ENCODE measurements at places on chromosomes 4 and X.

DNA sequence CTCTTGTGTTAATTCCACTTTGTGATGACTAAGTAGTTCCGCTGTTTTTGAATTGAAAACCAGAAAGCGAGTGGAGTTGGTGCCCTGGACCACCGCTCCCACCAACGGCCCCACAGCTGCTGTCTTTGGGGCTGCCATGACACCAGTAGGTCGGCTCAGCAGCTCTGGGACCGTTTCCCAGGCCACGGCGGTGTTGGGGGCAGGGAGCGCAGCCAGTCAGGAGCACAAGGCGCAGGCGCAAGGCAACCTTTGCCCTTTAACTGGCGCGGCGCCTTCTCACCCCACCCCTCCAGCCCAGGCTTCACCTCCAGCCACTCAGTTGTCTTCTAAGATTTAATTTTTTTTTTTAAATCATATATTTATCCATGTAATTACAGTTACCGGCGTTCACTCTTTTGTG, at the start of gene GK2:
GK2 (minus strand) TSS at position 166 of the 400 bp plus-strand sequence; CDS start at position 138, 28 bp downstream.
- ATAC-seq, result no peak

DNA sequence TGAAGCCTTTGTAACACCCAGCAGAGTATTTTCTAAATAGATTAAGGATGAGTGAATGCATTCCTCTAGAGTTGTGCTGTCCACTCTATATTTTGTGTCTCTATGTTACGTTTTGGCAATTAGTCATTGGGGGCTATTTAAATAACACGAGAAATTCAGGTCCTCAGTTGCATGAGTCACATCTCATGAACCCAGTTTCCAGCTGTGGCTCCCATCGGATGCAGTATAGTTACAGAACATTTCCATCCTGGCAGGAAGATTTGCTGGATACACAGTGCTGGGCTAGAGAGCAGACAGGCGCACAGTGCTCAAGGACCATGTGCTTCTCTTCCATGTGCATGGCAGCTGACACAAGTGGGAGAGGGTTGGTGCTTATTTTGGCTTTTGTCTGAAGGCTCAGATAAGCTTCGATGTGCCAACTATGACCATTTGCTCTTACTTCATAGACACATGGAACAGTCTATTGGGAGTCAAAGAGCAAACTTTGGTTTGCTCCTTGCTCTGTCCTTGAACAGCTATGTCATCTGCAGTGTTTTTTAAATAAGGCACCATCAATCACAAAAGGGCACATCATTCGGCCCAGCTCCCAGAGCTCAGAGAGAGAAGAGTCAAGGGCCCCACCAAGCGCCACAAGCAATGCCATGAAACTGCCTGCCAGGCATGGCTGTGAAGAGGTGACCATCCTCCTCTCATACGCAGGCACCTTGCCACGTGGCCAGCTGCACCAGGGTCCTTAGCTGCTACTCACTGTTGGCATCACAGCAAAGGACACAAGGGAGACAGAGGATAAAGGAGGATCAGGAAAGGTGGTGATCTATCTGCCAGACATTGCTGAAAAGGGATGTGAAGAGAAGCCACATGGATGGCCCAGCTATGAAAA, 8.1 kb upstream of the STS start:
- ATAC-seq, result no peak

DNA sequence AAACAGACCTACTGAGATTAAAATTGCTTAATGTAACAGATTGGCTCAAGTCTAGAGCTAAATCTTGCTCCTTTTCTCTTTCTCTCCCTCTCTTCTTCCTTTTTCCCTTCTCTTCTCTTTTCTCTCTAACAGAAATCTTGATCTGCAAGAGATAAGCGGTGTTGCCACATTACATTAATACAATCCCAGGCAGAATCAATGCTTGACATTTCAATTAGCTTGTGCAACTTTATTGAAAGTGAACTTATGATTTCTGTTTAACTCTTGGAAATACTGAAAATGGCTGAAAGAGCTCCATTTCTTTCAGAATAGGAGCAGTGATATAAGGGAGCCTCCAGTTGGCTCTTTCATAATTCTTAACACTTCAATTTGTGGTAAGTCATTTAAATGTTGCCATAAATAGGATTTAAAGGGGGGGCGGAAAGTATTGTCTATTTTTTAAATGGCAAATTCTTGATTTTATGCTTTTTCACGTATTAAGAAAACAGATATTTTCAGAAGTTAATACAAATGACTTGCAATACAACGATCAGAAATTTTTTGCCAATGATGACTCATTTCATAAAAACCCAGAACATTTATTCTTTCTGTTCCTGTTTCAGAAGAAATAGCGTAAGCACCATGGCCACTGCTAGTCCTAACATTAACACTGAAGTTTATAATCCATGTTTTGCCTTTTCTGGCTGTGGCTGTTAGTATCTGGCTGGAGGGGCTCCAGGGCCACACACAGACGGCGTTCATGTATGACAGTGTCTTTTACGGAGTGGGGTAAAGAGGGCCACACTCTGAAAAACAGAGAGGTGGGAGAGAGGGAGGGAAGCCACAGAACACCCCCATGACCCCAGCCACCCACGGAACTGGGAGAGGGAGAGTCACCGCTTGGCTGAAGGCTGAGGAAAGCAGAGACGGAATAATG, 115.7 kb upstream of the FAT1 start:
- ATAC-seq, result no peak

GRCh38 chr4:112514647-112515197, 1.3 kb downstream of the NEUROG2 start:
- no peak for ATAC-seq

DNA sequence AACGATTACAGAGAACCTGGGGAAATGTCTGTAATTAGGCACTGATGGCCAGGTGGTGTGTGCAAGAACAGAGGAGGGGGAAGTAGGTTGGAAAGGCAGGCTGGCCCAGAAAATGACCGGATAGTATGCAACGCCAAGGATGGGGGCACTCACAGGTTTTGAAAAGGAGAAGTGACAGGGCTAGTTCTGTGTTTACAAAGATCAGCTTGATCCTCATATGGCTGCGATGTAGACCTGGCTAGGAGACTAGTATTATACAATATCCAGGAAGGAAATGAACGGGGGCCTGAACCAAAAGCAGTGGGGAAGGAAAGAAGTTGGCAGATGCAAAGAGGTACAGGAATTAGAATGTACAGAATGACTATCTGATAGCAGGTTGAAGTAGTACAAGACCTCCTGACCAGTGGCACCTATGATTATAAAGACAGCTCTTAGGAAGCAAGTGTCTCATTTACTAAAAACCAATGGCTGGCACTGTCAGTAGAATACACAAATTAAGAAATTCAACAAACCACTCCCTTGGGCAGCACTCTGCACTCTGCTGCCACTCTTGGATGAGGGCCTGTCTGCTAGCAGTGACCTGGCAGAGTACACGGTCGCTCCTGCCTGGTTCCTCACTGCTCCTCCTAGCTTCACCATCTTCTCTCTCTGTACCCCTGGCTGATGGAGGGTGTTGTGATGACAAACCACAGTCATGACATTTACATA, 14.1 kb downstream of the MFAP3L start:
- ATAC-seq, result no peak

DNA sequence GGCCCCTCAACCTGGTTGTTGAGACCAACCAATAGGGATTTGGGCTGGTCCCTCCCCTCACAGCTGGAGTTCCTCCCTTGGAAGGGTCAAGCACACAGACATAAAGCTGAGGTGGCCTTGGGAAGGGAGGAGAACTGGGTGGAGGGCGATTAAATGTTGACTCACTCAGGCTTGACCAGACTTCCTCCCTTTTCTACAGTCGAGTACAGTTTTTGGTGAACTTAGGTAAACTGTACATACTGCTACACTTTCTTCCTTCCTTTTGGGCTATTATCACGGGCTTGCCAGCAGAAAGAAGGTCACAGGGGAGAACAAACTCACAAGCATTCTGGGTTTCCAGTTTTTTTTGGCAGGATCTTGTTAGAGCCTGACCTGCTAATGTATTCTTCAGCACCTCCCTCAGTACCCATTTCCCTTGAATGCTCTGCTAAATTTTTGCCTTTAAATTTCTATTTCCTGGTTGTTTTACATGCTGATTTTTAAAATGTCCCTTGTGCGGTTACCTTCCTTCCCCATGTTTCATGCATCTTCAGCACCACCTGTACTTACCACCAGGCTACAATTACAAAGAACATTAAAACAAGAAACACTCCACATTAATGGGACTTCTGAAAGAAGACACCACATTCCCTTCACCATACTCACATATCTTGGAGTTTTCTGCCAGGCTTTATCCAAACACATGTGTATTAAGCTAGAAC, 135.2 kb upstream of the RASGEF1B start:
- no peak for ATAC-seq

GRCh38 chrX:38654302-38654701, 93.0 kb downstream of the TSPAN7 start:
- no peak for ATAC-seq

GRCh38 chrX:42505016-42505415, 272.9 kb downstream of the PPP1R2C start:
- no peak for ATAC-seq

- ATAC-seq, result no peak
Observed at GRCh38 chr4:103692615-103693014, 27.2 kb downstream of the TACR3 start.

GRCh38 chrX:25288676-25289075, 272.9 kb upstream of the ARX start:
- no peak for ATAC-seq

- no peak for ATAC-seq
Observed at GRCh38 chr4:173424899-173425805, 26.2 kb upstream of the SCRG1 start.

- ATAC-seq, result no peak
Observed at GRCh38 chr4:48116582-48116981, 17.5 kb downstream of the TXK start.

GRCh38 chrX:14902537-14902936, 29.3 kb downstream of the MOSPD2 start:
- ATAC-seq, result no peak

GRCh38 chrX:152445926-152446325, 5.2 kb downstream of the GABRA3 start:
- ATAC-seq, result no peak

GRCh38 chrX:70664726-70665125, 220.1 kb downstream of the DLG3 start:
- peak; percentile 27 for ATAC-seq

DNA sequence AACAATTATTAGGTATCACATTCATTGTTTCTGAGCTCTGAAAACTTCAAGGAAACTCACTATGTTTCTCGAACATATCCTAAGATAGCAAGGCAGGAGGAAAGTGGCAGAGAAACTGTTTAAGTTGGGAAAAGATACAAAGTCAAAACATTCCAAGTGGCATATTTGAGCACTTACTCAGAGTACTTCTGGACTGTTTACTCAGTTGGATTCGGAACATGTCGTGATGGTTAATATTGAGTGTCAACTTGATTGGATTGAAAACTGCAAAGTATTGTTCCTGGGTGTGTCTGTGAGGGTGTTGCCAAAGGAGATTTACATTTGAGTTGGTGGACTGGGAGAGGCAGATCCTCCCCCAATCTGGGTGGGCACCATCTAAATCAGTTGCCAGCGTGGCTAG, 298.3 kb downstream of the IL1RAPL2 start:
- ATAC-seq, result no peak

DNA sequence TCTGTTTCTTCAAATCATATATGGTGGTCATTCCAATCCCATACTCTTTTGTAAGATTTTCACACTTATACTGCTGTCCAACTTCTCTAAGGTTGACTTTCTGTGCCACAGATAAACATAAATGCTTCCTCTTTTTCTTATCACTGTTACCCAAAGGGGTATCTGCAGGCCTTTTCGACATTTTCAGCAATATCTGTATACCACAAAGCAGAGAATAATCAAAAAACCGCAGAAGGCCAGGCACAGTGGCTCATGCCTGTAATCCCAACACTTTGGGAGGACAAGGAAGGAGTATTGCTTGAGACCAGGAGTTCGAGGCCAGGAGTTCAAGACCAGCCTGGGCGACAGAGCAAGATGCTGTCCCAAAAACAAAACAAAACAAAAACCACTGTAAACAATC, 3.1 kb upstream of the RFC1 start:
- ATAC-seq, result no peak

GRCh38 chrX:124476562-124476961, 130.2 kb downstream of the SH2D1A start:
- ATAC-seq, result no peak

DNA sequence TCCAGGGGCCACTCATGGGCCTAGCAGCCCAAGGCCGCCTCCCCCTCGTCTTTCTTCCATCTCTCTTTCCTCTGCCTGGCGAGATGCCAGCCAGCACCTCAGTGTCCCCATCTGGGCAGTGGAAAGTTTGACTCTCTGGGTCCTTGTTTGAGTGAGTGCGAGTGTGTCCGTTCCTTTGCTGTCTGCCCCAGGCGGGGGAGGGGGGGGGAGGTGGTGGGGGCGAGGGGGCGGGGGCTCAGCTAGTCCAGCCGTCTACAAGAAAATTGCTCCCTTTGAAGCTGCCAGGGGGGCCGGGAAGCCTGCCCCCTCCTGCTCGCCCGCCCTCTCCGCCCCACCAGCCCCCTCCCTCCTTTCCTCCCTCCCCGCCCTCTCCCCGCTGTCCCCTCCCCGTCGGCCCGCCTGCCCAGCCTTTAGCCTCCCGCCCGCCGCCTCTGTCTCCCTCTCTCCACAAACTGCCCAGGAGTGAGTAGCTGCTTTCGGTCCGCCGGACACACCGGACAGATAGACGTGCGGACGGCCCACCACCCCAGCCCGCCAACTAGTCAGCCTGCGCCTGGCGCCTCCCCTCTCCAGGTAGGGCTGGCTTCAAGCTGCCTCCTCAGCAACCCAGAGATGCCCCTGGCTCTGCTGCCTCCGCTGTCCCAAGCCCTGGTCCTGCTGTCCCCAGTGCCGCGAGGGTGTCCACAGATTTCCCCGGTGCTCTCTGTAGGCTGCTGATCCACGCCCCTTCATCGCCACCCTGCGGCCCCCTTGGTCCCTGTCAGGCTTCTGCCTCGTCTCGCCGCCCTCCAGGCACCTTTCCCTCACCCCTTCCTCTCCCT, at the start of gene BGN:
BGN (plus strand) TSS at position 440 of the 821 bp plus-strand sequence. CDS start 9,652 bp downstream, outside the sequence.
- ATAC-seq, result no peak

DNA sequence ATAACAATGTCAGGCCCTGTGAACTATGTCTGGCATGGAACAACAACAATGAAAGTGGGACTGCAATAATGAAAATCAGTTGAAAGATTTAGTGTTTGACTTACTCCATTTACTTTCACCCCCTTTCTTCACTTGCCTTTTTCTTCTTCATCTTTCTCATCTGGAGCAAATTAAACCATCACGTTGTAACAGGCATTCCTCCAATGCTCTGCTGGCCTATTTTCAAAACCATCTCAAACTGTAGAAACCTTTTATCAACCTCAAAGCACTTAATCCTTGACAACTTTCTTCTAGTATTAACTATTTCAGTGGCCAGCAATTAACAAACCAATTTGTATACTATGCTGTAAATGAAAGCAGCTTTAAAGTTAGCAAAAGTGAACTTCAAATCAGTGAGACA, 8.3 kb downstream of the KLHL13 start:
- ATAC-seq, result no peak

Data from activated CD4-positive, CD25-positive, alpha-beta regulatory T cell treated with anti-CD3 and anti-CD28 coated beads, Interleukin-2, amount 50 U/mL, for 24 hours (primary cell).